Activated CD4-positive, alpha-beta T cell treated with anti-CD3 and anti-CD28 coated beads, Interleukin-2, amount 50 U/mL, for 1 hour (primary cell): ENCODE measurements at places on chromosomes 6 and 20.

- DNase-seq = no peak
Measured at GRCh38 chr6:117142142-117142541, 123.2 kb upstream of the VGLL2 start.

DNA sequence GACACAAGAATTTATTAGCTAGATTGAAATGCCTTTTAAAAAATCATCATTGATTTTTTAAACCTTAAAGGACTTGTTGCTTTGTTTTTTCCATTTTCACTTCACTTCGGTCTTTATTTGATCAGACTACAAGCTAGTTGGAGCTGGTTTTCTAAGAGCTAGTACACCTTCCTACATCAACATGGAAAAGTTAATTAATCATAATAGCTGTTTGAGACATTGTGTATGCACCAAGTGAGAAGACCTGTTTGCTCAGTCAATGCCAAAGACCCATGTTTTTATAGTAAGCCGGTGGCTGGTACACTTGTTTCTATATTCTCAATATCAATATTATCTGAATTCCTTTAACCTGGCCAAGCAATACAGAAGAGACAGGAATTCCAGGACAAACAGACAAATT is 310.2 kb upstream of the SGK1 start:
- DNase-seq = no peak

- DNase-seq = no peak
Measured at GRCh38 chr20:36823121-36823520, 49.6 kb upstream of the DSN1 start.

GRCh38 chr6:117761610-117762009 is 86.3 kb downstream of the NUS1 start:
- DNase-seq = no peak

DNA sequence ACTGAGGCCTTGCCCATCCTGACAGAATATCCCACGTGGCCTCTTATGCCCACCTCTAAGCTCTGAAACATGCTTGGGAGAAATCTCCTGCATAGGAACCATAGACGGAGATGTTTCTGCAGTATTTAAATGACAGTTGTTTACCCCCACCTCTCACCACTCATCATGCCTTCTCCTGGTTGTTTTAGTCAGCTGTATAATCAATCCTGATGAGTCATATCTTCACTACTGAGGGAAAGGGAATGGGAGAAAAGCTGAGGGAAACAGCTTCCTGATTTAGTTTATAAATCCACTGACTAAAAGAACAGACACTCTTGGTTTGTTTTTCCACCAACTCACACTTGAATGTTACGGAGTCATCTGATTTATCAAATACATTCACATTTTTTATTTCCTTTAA is 113.2 kb upstream of the TENT5A start:
- no peak for DNase-seq

DNA sequence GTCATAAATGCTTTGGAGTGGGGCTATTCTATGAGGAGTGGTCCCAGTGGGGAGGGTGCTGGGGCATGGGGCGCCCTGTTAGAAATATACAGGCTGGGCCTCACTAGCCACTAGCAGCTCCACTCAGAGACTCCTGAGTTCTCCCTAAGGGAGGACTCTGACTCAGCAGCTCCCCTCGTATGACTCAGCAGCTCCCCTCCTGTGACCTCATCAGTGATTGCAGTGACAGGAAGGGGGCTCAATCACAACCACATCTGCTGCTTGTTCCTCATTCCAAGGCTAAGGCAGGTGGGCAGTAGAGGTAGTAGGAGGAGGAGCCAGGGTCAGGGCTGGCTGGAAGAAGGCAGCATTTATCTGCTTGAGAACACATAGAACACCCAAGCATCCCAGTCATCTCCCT is 73.7 kb downstream of the PRND start:
- DNase-seq = no peak

DNA sequence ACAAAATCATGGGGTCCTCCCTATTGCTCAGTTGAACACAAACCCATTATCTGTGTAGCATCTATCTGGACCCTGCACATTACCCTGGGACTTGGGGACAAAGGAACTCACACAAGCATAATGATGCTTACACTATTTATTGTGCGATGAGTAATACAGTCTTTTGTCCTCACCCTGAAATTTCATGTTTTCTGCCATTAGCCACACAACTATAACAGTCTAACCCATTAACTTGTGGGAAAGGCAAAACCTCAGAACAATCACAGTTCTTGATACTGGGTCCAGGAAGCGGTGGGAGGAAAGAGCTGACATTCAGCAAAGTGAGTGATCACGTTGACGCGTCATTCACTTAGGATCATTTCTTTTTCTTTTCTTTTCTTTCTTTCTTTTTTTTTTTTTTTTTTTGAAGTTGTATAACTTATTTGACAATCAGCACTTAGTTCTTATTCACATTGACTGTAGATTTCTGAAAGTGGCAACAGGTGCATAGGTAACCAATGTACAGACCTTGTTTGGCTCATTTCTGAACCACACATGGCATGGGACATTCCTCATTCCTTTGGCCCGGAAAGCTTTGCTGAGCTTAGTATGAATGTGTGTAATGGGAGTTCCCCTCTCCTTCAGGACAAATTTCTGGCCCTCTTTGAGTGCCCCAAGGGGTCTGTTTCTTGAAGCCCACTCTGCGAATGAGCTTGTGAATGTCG is 94.8 kb upstream of the CNKSR3 start:
- no peak for DNase-seq
